NCI-H2081 (cell line): ENCODE measurements at places on chromosomes 5 and 9.
A peak's percentile ranks its signal among the peaks of the same experiment; 100 is the strongest.

DNA sequence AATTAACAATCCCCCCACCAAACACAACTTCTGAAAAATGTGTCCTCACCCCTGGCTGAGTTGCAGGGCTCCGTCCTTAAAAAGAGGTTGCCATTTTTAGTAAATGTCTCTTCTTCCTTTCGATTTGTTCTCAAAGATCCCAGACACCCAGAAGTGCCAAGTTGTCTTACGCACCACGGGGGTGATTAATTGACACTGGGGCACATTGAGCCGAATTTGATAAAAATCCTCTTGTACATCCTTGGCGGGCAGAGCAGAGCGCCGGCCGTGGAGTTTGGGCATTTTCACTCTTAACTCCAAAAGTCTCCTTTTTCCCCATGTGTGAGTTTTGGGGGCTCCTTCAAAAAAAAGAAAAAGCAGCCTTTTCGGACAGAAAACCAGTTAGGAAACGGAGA is 4.5 kb downstream of the LMX1B start:
- DNase-seq: no peak

GRCh38 chr5:122301016-122301415 is 11.0 kb upstream of the SNCAIP start:
- no peak for DNase-seq

DNA sequence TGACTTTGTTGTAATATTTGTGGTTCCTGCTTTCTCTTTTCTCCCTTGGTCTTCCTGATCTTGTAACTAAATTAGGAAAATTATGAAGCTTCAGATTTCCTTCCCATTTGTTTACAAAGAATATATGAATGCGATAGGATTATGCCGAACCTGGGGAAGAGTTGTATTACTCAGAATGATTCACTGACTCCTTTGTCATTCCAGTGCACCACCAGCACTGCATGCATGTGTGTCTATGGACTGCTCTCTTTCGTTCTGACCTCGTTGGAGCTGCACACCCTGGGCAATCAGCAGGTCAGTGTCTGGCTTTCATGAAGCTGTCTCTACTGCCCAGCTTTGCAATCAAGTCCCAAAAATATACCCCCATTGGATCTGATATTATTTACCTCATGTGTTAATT is 25.5 kb downstream of the NUP188 start:
- DNase-seq: no peak

DNA sequence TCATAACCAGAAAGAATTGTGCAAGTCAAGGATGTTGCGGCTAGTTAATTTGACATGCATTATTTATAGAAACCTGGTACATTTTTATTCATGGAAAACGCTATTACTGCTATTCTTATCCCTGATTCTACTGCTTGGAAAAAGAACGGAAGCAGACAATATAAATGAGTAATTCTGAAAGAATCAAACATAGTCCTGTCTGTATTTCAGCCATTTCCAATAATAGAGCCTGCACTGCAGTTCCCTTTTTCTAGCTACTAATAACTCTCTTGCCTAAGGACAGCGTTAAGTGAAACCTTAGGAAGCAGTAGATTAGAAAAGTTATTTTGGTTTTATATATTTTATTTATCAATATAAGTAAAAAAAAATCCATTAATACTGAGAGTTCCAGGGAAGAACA is 414.9 kb downstream of the CYLC2 start:
- no peak for DNase-seq

DNA sequence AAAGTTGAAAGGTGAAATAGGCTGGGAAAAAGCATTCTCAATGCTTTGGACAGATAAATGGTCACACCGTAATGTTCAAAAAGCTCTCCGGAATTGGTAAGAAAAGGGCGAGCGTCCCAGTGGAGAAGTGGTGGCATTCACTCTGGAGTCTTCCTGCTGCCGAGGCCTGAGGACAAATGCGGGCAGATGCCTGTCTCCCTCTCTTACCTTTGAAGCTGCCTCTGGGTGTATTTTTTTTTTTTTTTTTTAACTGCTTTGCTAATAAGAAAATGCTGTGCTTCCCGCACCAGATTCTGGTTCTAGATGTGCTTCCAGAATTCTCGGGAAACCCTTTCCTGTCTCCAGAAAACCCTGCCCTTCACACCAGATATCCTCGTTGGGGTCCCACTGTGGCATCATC is 24.4 kb upstream of the CTSL start:
- DNase-seq: no peak

DNA sequence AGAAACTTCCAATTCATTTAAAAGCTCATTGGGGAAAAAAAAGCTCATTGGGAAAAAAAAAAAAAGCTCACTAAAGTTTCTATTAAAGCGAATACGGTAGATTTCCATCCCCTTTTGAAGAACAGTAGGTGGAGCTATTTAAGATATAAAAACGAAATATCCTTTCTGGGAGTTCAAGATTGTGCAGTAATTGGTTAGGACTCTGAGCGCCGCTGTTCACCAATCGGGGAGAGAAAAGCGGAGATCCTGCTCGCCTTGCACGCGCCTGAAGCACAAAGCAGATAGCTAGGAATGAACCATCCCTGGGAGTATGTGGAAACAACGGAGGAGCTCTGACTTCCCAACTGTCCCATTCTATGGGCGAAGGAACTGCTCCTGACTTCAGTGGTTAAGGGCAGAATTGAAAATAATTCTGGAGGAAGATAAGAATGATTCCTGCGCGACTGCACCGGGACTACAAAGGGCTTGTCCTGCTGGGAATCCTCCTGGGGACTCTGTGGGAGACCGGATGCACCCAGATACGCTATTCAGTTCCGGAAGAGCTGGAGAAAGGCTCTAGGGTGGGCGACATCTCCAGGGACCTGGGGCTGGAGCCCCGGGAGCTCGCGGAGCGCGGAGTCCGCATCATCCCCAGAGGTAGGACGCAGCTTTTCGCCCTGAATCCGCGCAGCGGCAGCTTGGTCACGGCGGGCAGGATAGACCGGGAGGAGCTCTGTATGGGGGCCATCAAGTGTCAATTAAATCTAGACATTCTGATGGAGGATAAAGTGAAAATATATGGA is at the start of gene PCDHGA12:
PCDHGA12 (plus strand) TSS at position 176 of the 782 bp plus-strand sequence; CDS start at position 429, 253 bp downstream.
- DNase-seq: no peak

GRCh38 chr9:23598994-23599393 is 227.0 kb downstream of the ELAVL2 start:
- DNase-seq: no peak

DNA sequence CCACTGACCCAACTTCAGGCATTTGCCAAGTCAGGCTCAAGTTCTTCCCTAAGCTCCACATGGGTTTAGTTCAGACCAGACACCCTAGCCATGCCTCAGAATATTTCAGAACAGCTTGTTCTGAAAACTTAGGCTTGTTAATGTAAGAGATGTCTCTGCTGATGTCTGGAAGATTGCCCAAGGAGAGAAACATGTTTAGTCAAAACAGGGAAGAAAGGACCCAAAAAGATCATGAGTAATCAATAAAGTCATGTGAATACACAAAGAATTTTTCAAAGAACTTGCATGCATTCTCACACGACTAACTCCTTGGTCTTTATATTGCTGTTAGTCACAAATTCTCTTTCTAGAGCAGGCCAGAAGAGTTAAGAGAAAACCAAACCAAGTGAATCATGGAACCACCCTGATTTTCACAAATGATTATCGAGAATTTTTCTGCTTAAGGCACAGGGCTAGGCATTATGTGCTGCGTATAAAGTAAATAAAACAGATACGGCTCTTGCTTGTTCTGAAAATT is 158.1 kb upstream of the HMHB1 start:
- DNase-seq: no peak

DNA sequence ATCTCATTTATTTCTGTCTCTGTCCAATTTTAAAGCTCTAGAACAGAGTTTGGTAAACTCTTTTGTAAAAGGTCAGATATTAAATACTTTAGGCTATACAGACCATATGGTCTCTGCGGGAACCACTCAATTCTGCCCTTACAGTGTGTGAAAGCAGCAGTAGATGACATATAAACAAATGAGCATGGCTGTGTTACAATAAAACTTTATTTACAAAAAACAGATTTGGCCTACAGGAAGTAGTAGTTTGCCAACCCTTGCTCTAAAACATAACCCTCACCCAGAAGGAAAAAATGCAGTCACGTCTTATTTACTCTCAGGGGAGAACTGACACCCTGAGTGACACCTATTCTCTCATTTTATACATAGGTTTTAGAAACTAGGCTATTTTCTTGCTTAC is 220.4 kb downstream of the DEPDC1B start:
- no peak for DNase-seq

GRCh38 chr5:72412283-72413055 is 92.3 kb downstream of the PTCD2 start:
- DNase-seq: no peak

GRCh38 chr5:75169516-75169915 is 67.2 kb downstream of the ANKRD31 start:
- no peak for DNase-seq

DNA sequence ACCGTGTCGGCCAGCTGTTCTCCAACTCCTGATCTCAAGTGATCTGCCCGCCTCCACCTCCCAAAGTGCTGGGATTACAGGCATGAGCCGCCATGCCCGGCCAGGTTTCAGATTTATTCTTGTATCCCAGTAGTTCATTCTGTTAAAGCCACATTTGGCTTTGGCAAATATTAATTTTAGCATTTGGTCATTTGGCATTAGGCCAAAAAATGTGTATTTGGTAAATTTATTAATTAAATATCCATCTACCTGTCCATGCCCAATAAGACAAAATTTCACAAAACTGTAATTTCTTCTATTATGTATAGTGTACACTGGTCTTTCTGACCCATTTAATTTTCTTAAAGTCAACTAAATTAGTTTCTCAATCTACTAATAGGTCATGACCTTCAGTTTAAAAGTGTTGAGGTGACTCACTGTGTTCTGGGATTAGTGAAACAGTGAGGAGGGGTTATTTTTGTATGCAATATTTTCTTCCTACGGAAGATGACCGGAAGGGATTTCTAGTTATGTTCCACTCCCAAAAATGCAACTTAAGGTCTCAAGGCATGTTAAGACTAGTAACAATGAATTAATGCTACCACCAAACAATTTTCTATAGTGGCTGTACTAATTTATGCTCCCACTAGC is 21.0 kb downstream of the OSTF1 start:
- DNase-seq: no peak

DNA sequence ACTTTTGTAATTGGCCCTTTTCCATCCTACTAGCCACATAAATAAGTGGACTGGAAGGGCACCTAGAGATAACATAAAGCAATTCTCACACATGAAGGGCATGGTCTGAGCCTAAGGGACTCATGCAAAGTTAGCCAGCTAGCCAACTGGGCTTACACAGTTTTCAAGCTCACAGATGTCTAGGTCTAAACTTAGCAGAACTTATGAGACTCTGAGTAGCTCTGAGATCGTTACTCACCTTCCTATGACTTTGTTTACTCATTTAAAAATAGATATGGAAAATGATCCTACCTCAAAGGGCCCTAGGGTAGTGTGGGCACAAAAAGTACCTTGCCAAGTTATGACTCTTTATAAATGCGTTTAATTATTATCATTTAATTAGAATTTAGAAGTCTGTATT is 410.4 kb upstream of the MPDZ start:
- no peak for DNase-seq

- DNase-seq: peak; percentile 26
These were observed 5.9 kb downstream of the DMRTA1 start for GRCh38 chr9:22452415-22453010.

GRCh38 chr9:124347206-124347967 is 67.9 kb downstream of the PSMB7 start:
- no peak for DNase-seq

- no peak for DNase-seq
These were observed 22.0 kb downstream of the PCDH1 start for GRCh38 chr5:141856037-141856790.

DNA sequence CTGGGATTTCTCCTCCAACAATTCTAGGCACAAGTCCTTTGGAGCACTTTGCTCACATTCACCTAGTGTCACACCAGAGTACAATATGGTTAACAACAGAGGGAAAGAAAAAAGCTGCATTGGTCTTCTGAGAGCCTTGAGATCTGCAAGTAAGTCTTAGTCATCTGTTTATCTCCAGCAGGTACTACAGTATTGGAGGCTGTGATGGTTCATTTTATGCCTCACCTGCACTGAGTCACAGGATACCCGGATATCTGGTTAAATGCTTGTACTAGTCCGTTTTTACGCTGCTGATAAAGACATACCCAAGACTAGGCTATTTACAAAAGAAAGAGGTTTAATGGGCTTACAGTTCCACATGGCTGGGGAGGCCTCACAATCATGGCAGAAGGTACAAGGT is 525.0 kb downstream of the NR2F1-AS1 start:
- DNase-seq: no peak

DNA sequence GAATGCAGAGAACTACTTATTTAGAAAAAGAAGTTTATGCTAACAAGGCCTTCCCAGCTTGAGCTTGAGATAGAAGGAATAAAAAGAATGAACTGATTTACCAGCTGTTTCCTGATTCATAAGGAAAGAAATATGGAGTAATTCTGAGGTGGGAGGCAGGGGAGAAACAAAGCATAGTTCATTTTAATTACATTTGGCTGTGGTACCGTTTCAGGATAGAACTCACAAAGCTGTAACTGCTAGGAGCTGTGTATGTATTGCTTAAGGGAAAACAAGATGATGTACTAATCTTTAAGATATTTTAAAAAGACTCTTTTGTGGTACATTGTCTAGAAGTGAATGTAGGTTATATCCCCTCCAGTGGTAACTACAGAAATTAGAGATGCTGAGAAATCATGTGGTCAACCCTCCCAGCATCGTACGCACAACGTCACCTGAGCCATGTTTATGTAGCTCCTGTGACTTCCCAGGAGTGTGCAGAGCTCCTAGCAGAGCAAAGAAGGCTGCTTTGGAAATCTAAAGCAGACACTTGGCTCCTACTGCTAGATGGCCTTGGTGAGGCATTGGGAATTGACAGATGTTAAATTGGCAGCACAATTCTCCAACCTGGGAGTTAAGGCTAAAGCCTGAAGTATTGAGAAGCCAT is 208.3 kb upstream of the VLDLR start:
- DNase-seq: peak; percentile 27

DNA sequence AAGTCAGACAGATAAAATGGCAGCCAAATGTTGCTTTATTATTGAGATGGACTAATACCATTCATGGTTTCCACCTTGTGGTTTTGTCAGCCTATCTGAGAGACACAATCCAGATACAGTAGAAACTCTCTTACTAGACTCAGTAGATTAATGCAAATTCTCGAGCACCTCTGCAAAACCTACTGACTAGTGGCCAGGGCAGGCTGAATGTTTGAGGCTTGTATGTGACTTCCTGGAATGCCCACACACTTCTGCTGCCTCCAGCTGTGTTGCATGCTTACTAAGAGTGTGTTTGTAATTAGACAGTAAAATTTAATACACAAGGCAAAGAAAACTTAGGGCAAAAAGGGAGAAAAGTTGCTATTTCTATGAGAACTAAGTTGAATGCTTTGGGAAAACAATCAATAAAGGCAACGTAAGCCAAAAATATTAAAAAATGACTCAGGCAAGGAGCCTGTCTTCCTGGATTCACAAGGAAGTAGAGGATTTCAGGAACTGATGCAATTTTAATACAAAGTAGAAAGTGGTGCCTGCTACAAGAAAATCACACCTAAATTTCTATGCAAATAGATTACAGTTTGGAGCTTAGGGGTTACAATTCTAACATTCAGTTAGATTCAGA is 30.2 kb upstream of the CCNG1 start:
- no peak for DNase-seq

GRCh38 chr5:80985600-80986228 is 25.6 kb downstream of the RASGRF2 start:
- no peak for DNase-seq
